Mesenteric fat pad (tissue), 1 donor: ENCODE measurements at places on chromosomes 3 and 15.
A peak's percentile ranks its signal among the peaks of the same experiment; 100 is the strongest.

GRCh38 chr3:175941352-175941751, 1082.2 kb downstream of the NAALADL2 start:
- no peak for DNase-seq

DNA sequence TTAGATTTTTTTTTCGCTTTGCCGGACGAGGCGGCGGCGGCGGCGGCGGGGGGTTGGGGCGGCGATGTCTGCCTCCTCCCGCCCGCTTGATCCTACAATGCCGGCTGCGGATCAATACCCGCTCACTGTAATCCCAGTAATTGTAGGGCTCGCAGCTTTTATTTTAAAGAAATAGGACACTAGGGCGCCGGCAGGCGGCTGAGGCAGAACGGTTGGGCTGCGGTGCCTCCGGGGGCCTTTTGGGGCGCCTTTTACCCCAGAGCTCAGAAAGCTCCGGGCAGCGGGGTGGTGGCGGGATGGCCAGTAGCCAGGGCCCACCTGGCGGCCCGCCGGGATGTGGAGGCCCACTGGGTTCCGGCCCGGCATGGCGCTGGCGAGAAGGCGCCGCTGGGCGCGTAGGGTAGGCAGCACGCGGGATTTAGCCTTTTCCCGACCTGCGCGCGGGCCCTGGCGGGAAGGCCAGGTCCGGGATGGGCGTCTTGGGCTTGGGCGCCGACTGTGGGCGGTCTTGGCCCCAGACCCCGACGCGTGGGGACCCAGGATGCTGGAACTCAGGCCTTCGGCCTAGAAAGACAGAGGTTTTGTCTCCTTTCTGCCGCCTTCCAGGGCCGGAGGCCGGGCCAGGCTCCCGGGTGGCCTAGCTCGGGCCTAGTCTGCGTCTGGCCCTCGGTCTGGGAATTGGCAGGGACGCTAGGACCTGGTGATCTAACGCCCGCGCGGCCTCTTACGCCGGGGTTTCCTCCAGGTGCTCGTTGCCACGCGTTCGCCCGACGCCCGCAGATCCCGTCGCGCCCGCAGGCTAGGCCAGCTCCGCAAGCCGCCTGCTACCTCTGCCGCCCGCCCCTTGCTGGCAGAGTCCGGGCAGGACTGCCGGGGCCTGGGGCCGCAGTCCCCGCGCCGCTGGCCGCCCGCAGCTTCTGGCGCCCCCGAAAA, 15.5 kb upstream of the ONECUT1 start:
- DNase-seq, result no peak

- peak; percentile 18 for DNase-seq
Measured at GRCh38 chr15:66067687-66068086, 185.9 kb downstream of the MEGF11 start.

DNA sequence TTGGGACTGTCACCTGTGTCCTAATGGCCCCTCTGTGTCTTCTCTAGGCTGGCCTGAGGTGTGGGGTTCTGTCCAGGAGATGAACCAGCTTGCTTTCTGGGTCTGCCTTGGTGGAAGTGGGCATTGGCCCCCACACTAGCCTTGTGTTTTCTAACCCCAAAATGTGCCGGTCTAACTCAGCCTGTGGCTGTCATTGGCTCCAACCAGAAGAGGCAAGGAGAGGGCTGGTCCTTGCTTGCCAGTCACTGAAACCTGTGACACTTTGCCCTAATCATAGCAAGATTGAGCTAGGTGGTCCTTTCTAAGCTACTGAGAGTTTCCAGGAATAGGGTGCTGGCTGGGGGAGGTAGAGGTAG, 2.2 kb downstream of the C15orf39 start:
- DNase-seq, result no peak

GRCh38 chr3:137217733-137218132, 259.9 kb downstream of the IL20RB start:
- no peak for DNase-seq

DNA sequence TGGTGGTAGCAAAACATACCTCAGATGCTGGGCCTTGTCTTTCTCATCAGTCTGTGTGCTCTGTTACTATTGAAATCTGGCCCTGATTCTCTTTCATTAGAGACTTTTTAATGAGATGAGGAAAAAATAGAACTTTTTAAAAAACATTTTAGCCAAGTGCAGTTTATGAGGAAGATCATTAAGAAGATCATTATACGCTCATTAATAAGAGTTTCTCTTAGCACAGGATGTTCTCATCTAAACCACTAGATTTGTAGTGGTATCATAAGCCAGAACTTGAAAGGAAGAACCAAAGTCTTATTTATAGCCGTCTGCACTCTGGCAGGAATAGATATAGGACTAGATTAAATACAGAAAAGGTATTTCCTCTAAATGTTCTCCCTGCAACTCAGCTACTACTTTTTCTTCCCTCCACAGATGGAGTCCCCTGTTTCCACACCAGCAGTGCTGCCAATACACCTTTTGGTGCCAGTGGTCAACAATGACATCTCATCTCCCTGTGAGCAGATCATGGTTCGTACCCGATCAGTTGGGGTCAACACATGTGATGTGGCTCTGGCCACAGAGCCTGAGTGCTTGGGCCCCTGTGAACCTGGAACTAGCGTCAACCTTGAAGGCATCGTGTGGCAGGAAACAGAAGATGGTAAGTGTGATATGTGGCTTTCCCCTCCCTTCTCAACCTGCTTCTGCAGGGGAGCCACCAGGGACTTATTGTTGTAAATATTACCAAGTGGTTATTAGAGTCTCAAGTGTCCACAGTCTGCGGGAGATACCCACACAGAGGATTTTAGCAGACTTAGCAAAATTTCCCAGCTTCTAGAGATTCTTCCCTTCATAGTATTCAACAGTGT, 152.8 kb downstream of the RBPMS2 start:
- no peak for DNase-seq

DNA sequence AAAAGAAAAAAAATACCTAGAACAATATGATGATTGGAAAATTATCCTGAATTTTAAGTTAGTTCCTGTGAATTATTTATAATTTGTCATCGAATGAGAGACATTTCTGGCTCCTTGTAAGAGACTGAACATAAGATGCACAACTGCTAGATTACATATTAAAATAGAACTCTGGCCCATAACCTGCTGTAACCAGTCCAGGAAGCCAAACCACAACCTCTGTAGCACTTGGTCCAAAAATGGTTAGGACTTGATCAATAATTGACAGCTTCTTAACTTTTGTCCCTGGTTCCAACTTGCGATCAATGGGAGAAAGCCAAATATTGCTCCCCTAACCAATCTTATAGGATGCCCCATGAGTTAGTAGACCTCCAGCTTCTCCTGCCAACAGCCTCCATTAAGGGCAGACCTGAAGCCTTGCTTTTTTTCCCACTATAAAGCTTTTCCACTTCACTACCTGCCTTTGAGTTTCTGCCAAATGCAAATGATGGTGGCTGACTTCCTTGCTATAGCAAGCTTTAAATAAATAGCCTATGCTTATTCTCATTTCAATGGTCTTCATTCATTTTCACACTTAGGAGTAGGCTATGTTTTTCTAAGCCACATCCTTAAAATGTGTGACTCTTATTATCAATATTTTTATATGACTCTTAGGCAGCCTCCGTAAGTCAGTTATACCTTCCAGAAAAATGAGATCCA, 224.0 kb upstream of the ARHGEF26 start:
- no peak for DNase-seq

DNA sequence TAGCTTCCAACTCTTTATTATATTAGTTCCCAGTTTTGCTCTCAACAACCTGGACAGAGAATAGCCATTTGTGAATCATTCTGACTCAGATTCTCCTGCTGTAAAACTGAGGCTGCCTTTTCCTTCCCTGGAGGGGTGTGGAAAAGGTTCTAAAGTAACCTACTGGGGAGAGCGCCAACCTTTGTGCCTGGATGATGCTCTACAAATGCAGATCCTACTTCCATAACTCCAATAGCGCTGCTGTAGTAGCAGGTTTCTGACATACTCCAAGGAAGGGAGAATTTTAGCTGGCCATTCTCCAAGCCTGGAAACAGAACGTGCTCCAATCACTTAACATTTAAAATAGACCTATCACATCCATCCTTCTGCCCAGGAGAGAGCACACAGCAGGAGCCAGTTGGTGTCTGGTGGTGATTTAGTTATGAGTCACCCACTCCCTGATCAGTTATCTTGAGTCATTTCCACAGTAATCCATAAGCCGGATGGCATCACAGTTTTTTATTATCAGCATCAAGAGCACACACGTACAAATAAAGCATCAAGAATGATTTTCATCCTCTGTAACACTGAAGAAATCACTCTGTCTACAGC, 38.3 kb downstream of the MYH15 start:
- DNase-seq, result no peak

GRCh38 chr15:63157891-63158431, 684 bp upstream of the RPS27L start:
- no peak for DNase-seq

DNA sequence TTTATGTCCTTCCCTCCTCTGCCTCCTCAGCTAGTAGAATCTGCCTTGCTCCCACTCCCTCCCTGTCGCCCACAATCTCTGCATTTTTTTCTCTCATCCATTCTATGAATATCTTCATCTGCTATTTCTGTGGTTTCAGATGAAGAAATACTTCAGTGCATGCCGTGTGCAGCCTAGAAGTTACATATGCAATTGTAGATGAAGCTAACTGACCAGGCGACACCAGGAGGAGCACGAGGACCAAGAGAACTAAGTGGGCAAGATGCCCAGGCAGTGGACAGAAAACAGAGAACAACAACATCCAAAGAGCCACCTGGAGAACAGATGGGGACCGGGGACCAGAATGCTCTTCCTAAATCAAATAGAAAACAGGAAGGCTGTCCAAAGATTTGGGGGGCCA, 121.4 kb upstream of the ATP11B start:
- DNase-seq, result no peak

GRCh38 chr3:177596248-177596815, 399.1 kb upstream of the TBL1XR1 start:
- DNase-seq, result no peak

DNA sequence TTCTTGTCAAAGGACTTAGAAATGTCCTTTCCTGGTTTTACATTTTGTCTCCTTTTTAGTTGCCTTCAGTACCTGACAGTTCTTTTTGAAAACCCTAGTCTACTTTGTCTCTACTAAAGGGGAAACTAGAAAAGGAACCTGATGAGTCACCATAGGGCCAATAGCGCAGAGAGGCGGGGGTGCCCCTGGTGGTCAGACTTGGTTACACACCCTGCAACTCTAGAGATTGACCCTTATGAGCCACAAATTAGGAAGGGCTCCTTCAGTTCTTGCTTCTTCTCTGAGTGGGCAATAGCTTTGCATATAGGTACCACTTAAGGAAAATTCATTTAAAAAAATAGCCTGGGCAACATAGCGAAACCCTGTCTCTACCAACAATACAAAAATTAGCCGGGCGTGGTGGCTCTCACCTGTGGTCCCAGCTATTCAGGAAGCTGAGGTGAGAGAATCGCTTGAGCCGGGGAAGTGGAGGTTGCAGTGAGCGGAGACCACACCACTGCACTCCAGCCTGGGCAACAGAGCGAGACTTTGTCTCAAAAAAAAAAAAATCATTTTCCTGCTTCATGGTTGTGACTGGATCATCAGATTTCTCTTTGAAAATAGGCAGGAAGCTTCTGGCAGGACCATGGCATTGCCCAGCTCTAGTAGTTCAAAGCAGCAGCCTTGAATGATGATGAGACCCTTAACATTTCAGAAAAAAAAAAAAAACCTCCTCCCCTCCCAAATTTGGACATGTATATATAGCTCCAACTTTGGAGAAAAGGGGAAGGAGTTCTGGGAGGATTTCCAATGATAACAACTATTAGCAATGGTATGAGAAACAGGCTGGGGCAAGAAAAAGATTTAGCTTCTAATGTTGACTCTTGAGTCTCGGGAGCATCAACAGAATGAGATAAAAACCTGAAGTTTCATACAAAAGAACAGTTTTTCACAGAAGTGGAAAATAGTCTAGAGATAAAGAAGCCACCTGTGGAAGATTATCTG, 45.2 kb upstream of the RASA2 start:
- DNase-seq, result no peak

DNA sequence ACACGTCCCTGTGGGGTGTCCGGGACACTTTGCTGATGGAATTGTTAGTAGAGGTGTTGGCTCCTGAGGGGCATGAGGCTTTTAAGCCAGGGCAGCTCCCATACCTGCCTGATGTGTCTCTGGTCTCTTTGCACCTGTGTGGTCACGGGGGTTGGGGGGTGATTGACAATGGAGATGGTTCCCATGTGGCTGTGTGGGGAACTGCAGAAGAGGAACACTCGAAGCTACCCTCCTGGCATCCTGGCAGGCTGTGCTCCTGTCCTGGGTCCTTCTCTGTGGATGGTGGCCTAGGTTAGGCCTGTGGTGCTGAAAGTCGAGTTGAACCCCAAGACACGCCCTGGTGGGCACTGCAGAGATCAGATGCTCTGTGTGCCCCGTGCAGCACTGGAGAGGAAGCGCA, 73.4 kb downstream of the HMCES start:
- DNase-seq, result no peak

DNA sequence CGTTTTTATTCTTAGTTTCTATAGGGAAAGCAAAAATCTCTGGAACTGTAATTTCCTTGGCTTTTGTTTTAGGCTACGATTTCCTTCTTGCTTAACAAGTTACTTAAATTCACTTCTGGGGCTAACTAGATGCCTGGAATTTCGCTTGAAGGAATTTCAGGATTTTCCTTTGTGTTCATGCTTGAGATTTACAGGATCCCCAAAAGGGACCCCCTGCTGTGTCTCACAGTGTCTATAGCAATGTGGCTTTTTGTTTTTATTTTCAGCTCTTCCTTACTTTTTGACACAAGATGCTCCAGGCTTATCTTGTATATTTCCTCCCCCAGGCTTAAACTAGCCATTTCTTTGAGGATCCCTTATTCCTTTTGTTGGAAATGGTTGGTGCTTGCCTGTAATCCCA, 95.5 kb upstream of the DPPA4 start:
- no peak for DNase-seq
